ENCODE measurements at places on chromosomes 6 and 20. TPM values are rescaled to one million over a fixed set of nuclear protein-coding genes. Genes with fewer than 3 reads are reported as not detected.

MARCKS gene
- 2.7 TPM for total RNA-seq

PLEKHG1 gene
- total RNA-seq: not detected

OR12D3 gene
- not detected for total RNA-seq

CCM2L gene
- not detected for total RNA-seq

VGLL2 gene
- not detected for total RNA-seq

PPP1R10 gene
- 69.9 TPM for total RNA-seq

DNA sequence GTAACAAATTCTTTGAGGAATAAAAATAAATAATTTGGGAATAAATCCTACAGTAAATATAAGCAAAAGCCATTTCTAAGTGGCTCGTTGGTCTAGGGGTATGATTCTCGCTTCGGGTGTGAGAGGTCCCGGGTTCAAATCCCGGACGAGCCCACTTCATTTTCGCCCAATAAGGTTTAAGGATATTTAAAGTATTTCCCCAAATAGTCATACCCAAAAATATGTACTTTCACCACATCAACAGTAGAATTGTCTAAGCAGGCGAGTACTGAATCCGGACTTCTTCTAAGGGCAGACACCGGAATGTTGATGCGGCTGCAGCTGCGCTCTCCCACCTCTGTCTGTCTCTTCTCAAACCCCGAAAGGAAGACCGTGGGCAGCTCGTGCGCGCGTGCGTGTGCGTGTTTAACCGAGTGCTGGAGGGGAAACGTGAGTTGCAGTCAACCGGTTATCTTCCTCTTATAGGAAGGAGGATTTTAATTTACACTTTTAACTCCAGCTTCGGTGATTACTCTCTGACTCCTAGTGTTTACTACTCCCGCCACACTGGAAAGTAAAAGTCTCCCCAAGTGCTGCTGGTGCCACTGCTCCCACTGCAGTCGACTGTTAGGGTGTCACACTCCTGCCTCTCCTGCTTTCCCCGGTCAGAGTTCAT is 155.7 kb upstream of the PRSS16 start:
- peak; percentile 96 for DNase-seq

GRCh38 chr6:144467921-144468320 is 182.8 kb downstream of the UTRN start:
- no peak for DNase-seq

DNA sequence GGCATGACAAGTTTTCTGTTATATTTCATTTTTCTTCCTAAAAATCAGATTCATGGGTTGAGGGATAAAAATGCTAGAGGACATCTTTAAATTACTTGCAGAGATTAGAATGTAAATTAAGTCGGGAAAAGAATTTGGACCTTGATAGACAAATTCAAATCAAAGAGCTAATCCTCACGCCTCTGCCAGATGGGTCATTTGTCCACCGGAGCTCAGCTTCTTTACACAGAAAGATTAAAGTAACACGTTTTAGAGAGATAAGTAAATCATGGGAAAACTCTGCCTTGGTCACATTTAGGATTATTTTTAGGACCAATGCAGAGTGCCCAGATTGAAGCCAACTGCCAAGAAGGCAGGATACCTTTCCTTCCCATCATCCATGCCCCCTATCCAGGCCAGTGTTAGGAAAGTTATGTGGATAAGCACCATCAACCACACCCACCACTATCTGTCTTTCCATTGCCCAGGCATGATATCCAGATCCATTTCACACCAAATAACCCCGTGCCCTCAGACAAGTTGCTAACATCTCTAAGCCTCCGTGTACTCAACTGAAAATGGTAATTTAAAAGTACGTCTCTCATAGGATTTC is 397.4 kb upstream of the PLCB4 start:
- DNase-seq: no peak

GRCh38 chr6:131084982-131085381 is 21.9 kb upstream of the EPB41L2 start:
- no peak for DNase-seq

DNA sequence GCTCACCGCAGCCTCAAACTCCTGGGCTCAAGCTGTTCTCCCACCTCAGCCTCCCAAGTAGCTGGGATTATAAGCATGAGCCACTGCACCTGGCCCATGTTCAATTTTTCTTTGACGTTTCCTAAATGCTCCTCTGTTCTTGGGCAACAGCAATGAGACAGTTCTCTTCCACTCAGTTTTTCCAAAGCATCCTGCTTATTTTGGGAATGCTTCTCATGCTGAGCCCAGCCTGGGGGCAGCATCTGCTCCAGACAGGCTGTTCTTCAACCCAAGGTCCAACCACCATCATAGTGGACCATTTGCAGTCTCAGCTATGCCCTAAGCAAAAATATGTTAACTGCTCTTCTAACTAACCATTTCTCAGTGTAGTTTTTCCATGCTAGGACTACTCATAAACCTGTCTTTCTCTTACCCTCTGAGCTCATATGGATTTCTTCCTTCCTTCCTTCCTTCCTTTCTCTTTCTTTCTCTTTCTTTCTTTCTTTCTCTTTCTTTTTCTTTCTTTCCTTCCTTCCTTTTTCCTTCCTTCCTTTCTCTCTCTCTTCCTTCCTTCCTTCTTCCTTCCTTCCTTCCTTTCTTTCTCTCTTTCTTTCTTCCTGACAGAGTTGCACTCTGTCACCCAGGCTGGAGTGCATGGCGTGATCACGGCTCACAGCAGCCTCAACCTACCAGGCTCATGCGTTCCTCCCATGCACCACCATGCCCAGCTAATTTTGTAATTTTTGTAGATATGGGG is 48.4 kb downstream of the GCNT2 start:
- DNase-seq: no peak

DNA sequence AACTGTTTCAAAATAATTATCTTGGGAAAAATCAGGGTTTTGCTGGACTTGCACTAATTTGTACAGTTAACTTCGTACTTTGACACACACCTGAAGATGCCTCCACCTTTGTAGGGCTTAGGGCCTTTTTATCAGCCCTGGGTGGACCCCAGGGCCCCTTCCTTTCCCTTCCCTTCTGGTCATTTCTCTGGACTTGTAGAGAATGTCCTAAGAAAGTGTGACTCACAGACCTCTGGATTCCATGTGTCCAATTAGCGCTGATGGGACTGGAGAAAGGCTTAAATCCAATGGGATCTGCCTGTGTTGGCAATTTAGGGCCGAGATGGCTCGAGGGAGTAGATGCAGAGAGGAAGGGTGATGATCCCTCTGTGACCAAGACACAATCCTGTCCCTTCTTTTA is 9.3 kb downstream of the TRIM15 start:
- DNase-seq: no peak

- DNase-seq: no peak
Observed at GRCh38 chr20:34262488-34263288, 21.5 kb downstream of the ASIP start.

Measured in K562 (cell line).